ENCODE measurements at places on chromosomes 7 and 10.

- DNase-seq, result no peak
These were observed 71.0 kb downstream of the NRP1 start for GRCh38 chr10:33263453-33263852.

- DNase-seq, result peak; percentile 19
These were observed 67.5 kb downstream of the PFKFB3 start for GRCh38 chr10:6269953-6270867.

DNA sequence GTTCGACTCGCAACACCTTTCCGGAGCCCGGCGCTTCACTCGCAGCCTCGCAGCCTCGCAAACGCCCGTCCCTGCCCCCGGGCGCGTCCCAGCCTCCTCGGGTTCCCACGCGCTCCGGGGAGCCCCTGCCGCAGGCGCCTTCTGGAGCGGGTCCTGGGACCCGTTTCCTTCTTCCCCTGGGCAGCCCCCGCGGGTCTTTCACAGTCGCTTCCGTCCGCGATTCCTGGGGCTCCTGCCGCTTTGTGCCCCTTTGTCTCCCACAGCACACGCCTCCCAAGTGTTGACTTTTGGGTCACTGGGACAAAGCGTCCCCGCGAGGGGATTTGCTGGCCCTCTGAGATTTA, 140.7 kb downstream of the DYNC2I1 start:
- no peak for DNase-seq

GRCh38 chr7:95986178-95986764, 213.9 kb downstream of the DYNC1I1 start:
- no peak for DNase-seq

DNA sequence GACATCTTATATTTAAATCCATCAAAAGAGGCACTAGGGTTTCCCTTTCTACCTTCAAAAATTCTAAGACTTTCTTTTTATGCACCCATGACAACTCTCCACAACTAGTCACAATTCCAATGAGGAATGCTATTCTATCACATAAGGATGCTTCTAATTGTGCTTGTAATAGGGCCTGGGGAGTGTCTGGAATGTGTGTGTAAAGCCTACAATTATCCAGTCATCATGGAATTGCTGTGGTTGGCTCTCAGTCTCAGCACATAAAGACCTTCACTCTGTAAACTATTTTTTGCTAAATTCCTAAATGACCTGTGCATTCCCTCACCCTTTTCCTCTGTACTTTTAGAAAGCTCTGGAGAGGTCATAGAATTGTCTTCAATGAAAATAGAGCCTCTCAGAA, 86.7 kb downstream of the EPDR1 start:
- no peak for DNase-seq

GRCh38 chr10:23877791-23878320, 331.1 kb upstream of the KIAA1217 start:
- no peak for DNase-seq

- DNase-seq, result no peak
These were observed 18.5 kb upstream of the TAS2R40 start for GRCh38 chr7:143203386-143203785.

DNA sequence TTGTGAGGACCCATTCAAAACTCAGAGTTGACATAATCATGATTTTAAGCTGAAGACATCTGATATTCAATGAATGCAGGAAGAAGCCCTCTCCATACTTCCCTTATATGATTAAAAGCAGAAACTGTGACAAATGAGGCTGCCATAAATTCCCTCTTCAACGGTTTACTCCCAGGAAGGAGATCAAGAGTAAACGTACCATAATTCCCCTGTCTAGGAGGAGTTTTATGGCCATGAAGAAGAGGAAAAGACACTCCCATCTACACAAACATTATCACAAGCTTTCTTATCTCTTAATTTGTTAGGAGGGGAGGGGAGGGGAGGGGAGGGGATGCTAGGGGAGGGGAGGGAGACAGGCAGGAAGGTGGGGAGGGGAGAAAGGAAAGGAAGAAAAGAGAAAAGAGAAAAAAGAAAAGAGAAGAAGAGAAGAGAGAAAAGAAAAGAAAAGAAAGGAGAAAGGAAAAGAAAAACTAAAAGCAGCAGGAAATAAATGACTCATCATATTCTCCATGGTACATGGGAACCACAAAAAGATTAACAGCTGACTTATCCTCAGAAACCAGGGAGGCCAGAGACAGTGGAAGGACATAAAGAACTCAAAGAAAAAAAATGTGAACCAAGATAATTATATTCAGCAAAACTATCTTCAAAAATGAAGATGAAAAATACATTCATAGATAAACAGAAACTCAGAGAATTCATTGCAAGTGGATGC, 121.6 kb downstream of the ALOX5 start:
- no peak for DNase-seq

- DNase-seq, result no peak
These were observed 180.7 kb upstream of the GPR26 start for GRCh38 chr10:123485341-123485960.

DNA sequence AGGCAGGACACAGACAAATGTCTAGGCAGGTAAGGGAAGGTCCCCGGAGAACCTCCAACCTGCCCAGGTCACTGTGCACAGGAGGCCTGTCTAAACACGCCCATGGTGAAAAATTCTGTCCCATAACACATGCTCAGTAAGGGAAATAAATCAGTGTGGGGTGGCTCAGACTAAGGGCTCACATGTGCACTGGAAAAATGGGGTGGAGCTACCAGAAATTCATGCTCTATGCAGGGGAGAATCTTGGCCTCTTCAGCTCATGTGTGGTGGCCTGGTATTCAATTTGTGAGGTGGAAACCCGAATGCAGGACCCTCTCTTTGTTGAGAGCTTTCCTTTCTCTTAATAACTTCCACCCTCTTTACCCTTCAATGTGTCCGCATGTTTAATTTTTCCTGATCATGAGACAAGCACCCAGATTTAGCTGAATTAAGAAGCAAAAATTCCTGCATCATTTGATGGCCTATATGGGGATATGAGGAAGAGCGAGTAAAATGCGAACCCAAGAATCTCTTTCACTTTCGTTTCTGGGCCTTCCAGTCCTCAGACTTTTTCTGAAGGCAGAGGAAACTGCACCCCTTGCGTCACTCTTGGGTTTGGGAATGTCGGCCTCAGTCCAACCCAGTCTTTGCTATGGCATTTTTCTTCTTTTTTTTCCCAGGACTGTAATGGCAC, 163.2 kb downstream of the DGKB start:
- DNase-seq, result no peak

DNA sequence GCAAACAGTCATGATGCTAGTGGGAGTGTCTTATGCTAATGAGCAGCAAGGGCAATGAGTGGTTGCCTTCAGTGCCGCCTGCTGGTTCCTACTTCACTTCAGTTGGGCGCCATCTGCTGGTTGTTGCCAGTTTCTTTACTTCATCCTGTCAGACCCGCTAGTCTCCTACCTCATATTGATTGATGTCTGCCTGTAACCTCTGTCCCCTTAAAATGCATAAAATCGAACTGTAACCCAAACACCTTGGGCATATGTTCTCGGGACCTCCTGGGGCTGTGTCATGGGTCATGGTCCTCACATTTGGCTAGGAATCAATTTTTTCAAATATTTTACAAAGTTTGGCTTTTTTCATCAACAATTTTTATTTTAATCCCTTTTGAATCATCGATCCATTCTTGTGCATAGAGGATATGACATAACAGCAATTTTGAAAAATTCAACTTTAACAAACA, 62.8 kb upstream of the C7orf33 start:
- peak; percentile 54 for DNase-seq

DNA sequence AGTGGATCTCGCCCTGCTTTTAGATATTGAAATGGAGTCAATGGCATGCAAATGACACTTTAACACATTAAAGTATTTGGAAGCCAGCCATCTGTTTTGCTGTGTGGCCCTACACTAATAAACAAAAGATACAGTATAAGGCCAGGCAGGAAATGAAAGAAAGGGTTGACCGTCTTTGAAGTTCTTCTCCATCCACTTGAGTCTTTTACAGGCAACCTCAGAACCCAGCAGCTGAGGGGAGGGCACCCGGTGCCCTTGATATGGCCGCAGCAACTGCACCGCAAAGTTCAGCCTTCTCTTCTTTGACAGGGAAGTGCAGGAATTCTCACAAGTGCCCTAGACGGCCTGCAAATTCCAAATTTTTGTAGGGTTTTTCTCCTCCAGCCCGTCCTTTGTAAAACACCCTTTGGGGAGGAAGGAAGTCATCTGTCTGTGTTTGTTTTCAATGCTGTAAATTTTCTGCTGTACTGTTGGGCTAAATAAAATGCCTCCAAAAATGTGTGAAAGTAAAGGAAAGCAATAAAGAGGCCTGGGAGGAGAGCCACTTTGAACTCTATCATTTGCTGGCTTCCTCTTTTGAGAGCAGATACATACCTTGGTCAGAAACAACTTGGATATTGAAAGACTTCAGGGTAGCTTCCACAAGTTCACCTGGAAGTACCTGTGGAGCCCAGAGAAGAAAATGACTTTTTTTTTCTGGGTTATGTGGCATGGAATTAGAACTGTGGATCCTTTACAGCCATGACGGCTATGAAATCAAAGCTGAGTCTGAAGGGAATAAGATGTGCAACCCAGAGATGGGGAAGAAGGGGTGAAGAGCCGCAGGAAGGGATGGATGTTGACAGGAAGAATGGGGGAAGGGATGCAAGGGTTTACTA, 3.6 kb downstream of the HOXA1 start:
- no peak for DNase-seq

- no peak for DNase-seq
These were observed 258.4 kb upstream of the NPVF start for GRCh38 chr7:25486656-25487055.

GRCh38 chr10:113519681-113520115, 33.2 kb upstream of the HABP2 start:
- DNase-seq, result no peak

GRCh38 chr7:68166525-68166924, 1169.9 kb downstream of the TYW1 start:
- no peak for DNase-seq

DNA sequence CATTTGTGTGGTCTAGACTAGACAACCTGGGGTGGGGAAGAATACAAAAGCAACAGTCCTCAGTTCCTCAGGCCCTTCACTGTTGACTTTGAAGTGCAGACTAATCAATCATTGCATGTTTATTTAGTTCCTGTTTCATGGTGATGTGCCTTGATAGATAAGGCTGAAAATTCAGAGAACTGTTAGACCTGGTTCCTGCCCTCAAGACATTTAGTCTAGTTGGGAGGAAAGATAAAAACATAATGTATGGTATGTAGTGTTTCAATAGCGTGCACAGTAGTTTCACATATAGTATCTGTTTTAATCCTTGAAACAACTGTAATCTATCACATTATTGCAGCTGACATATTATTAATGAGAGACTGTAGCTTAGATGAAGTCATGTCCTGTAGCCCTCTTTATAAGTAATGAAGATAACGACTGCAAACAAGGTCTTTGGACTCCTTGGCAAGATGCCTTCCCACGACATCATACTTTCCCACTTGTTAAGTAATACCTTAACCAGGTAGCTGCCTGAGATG, 124.0 kb downstream of the CELF2 start:
- DNase-seq, result no peak

- DNase-seq, result no peak
These were observed 39.5 kb downstream of the LRMDA start for GRCh38 chr10:75470901-75471300.

DNA sequence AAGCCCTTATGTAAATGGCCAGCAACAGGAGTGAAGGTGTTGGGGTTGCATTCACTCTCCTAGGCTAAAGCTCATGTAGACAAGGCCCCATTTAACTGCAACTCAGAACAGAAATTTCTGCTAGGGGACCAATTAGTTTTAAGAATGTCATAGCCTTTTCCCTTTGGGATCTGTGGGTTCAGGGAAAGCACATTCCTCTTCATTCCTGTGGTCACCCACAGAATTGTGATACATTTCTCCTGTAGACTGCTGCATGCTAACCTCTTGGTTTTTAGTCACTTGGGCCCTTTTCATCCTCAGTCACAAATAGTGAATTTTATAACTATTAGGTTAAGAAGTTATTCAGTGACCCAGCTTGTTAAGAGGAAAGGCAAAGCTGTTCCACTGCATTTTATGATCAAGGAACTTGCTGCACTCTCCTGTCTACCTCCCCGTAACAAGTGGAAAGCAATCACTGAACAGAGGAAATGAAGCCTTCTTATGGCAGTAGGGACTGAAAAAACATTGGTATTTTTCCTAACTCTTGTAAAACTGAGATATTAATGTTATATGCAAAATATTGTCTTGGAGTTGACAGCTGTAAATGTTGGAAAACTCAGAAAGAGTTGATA, 124.9 kb downstream of the SND1 start:
- no peak for DNase-seq

- DNase-seq, result peak; percentile 94
These were observed at the start of gene WDR37 for GRCh38 chr10:1056326-1057105. TSS of gene WDR37 (plus strand) at chr10:1056385. CDS start at chr10:1072156, 15,771 bp downstream.

- no peak for DNase-seq
These were observed 66.5 kb downstream of the RAB11FIP2 start for GRCh38 chr10:117980216-117980615.

DNA sequence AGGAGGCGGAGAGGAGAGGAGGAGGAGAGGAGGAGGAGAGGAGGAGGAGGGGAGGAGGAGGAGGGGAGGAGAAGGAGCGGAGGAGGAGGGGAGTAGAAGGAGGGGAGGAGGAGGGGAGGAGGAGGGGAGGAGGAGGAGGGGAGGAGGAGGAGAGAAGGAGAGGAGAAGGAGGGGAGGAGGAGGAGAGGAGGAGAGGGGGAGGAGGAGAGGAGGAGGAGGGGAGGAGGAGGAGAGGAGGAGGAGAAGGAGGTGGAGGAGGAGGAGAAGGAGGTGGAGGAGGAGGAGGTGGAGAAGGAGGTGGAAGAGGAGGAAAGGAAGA, 15.5 kb upstream of the CRCP start:
- no peak for DNase-seq

DNA sequence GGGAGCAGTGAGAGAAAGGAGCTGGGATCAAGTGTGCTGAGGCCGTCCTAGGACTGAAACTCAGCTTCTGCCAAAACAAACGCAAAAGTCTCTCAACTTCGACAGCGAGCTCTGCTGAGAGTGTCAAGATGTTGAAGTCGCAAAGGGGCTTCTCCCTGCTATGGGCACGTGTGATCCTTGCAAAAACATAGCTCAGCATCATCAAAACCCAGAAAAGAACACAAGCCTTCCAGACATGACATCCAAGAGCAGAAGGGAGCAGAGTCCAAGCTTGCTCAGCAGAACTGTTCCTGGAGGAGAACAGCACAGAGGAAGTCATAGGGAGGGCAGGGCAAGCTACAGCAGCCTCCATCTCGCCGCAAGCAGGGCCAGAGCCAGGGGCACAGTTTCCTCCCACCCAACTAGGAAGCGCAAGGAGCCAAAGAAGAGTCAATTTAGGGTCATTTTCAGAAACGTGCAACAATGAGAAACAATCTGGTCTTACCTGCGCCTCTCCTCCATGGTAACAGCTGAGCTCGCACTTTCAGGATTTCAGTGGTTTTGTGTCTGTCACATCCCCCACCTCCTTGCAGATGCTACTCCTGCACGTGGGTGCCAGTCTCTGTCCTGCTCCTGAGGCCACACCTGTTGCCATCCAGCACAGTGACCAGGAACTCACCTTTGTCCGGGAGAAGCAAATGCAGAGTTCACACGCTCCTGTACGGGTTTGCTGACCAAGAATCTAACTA, 113.9 kb downstream of the DIP2C start:
- DNase-seq, result no peak
